ENCODE measurements at places on chromosomes 1 and 21.

- no peak for DNase-seq
Measured at GRCh38 chr1:68024635-68025338, 25.6 kb downstream of the DIRAS3 start.

- no peak for DNase-seq
Measured at GRCh38 chr1:235424092-235424491, 56.9 kb downstream of the TBCE start.

DNA sequence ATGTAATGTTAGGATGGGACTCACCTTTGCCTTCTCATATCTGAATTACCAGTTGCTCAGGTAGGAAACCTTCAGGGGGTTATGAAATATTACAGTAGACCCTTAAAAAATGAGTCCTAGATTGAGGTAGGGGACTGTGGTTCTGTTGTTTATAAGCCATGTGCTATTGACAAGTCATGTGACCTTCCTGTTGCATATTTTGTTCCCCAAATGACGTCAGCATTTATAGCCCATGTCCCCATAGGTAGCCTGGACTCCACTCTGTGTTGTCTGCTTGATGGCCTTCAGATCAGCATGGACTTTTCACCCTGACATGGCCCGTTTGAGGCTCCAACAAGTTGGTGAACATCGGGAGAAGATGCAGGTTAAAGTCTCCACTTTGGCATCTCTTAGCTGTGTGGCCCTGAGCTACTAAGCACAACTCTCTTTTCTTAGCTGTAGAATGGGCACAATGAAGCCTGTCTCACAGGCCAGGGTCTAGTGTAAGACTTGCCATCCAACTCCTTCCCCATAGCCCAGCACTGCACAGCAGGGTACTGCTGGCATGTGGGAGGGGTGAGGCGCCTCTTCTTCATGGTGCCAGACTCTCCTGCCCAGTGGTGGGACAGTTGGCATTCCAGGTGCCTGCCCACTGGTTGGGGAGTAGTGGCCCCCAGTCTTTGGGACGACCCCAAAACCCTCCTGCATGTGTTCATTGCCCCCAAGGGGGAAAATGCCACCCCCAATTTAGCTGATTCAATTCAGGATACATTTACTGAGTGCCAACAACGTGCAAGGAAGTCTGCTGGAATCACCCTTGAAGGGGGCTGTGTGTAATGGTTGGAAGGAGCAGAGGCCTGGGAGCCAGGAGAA, 36.1 kb upstream of the TTC22 start:
- no peak for DNase-seq

- no peak for DNase-seq
Measured at GRCh38 chr1:214418391-214418790, 133.0 kb downstream of the PTPN14 start.

DNA sequence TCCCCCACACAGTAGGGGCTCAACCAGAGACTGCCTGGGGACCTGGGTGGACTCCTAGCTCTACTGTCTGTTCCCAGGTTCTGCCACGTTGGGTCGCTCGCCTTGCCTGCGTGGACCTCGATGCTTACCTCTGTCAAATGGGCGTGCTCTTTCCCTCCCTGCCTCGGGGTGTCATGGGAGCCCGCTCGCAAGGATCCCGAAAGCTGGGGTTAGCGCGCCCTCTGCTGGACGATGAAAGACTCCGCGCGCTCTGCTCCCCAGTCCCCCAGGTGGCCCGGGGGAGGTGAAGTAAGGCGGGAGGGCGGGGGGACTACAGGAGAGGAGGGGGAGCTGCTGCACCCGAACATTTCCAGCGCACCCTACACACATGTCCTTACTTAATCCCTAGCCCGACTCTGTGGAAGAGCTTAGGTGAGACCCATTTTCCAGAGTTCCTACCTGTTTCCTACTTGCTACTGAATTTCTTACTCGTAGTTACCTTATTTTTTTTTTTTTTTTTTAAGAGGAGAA, 2.3 kb upstream of the BSND start:
- peak; percentile 53 for DNase-seq

- no peak for DNase-seq
Measured at GRCh38 chr1:39398278-39399021, 93.0 kb upstream of the BMP8A start.

DNA sequence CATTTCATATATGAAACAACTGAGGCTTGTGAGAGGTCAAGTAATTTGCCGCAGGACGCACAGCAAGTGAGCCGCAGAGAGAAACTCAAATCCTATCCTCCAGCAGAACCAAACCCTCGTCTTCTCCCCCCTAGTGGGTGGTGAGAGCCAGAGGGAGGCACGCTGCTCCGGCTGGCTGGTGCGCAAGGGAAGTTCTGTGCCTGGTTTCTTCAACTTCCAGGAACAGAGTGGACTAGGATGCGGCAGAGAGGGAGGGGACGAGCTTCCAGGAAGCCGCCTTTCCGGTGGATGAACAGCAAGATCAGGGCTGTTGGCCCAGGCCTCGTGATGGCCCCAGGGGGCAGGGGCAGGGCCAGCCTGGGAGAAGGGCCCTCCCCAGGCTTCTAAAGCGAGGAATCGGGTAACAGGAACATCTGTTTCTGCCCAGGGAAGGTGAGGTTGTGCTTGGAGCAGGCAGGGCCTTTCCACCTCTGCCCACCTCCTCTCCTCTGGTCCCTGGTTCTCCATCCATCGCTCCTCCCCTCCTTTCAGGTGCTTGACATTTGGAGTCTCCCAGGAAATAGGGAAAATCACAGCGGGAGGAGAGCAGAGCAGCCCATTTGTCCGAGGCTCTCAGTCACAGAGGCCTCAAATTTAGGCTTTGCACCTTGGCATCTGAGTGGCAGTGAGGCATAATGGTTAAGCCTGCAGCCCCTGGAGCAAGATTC, 16.8 kb upstream of the PDIK1L start:
- peak; percentile 7 for DNase-seq

DNA sequence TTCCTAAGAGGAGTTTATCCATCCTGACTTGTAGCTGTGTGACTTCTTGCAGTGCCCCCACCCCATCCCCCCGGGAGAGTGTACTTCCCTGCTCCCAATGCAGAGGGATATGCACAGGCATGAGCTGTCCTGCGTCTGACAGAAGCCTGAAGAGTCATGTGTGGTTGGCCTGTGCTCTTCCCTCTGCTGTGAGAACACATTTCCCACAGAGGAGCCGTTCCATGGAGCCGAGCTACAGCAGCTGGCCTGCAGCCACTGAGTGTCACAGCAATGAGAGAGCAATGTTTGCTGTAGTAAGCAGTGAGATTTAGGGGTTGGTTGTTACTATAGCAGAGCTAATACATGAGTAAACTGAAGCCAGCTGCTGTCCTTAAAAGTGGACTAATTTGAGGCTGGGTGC, 22.0 kb downstream of the PARS2 start:
- DNase-seq: no peak

DNA sequence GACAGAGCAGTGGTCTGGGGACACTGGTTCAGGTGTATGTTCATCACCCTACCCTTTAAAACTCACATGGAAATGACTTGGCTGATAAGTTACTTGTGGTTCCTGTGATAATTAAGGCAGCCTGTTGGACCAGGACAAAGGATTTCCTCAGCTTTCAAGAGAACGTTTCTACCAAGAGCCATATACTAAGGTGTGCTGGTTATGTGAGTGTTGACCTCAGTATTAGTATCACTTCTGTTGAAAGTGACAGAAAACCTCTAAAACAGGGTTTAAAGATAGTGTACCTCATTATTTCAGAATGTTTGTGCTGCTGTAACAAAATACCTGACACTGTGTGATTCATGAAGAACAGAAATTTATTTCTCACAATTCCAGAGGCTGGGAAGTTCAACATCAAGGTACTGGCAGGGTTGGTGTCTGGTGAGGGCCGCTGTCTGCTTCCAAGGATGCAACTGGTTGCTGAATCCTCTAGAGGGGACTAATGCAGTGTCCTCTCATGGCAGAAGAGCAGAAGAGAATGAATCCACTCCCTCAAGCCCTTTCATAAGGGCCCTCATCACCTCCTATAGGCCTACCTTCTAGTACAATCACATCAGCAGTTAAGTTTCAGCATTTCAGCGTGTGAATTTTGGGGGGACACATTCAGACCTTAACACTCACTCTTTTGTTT, 54.9 kb downstream of the UCK2 start:
- no peak for DNase-seq
